Activated CD8-positive, alpha-beta memory T cell treated with anti-CD3 and anti-CD28 coated beads for 1 hour (primary cell): ENCODE measurements at places on chromosomes 2 and 18.

DNA sequence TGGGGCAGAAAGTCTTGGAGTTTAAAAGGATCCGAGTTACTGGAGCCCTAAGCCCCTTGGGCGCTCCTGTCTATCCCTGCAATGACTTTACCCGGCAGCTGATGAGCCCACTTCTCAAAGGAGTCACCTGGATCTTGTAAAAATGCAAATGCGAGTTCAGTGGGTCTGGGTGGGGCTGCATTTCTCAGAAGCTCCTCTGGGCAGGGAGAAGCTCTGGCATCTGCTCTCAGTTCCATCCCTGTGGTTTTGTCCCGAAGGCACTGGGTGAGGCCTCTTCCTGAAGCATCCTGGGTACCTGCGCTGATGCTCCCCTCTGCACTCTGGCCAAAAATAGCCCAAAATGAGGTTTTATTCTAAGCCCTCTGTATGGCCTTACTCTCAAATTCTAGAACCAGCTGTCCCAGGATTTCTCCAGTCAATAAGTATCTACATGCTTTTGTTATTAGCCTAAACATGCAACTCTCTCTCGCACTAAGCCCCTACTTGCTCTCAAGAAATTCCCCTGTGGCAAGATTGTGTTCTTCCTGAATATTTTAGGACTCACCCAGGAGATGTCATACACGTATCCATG is 167.8 kb upstream of the APCDD1 start:
- DNase-seq: no peak

- no peak for DNase-seq
These were observed 128.6 kb downstream of the BIRC6 start for GRCh38 chr2:32485399-32485798.

DNA sequence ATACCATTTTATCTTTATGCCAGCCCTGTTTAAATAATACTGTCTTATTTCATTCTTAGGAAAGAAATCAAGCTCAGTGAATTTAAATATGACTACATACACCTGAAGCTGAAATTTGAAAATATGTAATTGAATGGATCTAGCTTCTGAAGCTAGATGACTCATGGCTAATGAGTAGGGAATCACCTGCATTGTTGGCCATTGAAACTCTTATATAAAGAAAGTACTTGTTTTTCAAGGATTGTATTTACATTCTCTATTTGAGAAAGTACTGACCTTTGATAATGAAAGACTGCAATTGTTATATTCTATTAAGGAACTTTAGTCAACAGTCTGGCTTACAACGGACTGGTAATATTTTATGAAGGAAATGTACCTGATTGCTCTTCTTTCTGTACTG is 346.7 kb upstream of the LRATD1 start:
- no peak for DNase-seq

DNA sequence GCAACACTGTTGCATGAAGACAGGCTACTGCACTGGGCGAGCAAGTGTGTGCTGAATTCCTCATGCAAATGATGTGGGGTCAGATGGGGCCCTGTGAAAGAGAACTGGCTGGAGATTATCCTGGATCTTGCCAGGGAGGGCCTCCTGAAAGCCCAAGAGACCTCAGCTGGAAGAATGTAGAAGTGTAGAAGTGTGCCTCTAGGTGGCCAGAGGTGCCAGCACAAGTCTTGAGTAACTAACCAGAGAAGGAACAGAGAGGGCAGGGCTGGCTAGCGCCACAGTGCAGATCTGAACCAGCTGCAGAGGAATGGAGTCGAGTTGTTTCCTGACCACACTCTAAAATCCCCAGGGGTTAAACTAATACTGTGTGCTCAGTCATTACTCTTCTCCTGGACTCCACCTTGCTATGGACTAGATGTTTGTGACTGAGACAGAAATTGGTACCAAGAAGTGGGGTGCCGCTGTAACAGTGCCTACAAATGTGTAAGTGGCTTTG is 399.3 kb downstream of the LRATD1 start:
- no peak for DNase-seq

- no peak for DNase-seq
These were observed 167.3 kb downstream of the SEPTIN10 start for GRCh38 chr2:109446278-109447131.

DNA sequence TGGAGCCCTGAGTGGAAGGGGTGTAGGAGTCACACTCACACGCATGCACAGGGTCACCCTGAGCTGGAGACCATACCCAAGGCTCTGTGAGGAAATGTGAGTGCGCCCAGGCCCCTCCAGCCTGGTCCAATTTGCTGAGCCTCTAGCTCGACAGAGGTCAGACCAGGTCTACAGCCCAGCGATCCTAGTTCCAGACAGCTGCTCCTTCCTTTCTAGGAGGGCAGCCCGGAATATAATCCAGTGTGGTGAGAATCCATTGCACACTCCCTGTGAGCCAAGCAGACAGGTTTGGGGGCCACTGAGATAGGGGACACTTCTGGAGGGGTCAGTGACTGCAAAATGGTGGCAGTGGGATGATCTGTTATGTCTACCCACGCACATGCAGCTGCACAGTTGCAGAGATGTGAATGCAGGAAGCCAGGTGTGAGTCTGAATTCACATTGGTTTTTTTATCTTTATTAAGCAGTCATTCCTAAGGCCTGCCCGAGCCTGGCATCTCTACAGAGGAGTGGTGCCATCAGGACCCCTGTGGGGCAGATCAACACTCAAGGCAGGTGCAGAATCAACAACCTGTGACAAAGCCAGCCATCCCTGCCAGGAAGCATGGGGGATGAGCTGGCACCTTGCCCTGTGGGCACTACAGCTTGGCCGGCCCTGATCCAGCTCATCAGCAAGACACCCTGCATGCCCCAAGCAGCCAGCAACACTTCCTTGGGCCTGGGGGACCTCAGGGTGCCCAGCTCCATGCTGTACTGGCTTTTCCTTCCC is at the start of gene GPR148:
Gene GPR148 (plus strand): TSS at position 522 of the 768 bp plus-strand sequence. CDS start 82 bp downstream, at position 604.
- DNase-seq: no peak

DNA sequence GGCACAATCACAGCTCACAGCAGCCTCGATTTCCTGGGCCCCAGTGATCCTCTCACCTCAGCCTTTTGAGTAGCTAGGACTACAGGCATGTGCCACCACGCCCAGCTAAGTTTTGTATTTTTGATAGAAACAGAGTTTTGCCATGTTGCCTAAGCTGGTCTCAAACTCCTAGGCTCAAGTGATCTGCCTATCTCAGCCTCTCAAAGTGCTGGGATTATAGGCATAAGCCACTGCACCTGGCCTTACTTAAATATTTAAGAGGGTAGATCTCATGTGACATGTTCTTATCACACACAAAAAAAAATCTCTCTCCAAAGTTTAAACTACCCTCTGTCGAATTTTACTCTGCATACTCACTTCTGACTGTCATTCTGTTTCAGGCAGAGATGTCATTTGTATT is 75.4 kb upstream of the CHRNA1 start:
- no peak for DNase-seq

DNA sequence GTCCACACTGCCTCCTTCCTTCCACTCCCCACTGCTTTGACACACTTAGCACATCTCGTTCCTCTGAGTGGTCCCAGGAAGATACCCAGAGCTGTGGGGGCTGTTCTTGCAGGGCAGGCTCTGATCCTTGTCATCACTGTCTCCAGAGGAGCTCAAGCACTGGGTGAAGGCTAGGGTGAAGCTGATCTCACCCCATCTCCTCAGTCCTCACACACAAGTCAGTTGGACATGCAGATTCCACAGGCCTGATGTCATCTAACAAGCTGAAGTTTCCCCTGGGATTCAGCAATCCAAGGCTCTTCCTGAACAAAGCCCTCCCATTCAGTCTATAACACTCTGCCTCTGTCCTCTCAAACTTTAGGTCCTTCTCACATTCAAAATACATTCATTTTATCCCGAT is 90.6 kb upstream of the RAB6C start:
- DNase-seq: no peak

- DNase-seq: no peak
These were observed 611 bp downstream of the TCF7L1 start for GRCh38 chr2:85133751-85134254.

- DNase-seq: no peak
These were observed 36.4 kb downstream of the CCDC150 start for GRCh38 chr2:196675963-196676362.

GRCh38 chr2:152637251-152637650 is 80.0 kb downstream of the PRPF40A start:
- DNase-seq: no peak

DNA sequence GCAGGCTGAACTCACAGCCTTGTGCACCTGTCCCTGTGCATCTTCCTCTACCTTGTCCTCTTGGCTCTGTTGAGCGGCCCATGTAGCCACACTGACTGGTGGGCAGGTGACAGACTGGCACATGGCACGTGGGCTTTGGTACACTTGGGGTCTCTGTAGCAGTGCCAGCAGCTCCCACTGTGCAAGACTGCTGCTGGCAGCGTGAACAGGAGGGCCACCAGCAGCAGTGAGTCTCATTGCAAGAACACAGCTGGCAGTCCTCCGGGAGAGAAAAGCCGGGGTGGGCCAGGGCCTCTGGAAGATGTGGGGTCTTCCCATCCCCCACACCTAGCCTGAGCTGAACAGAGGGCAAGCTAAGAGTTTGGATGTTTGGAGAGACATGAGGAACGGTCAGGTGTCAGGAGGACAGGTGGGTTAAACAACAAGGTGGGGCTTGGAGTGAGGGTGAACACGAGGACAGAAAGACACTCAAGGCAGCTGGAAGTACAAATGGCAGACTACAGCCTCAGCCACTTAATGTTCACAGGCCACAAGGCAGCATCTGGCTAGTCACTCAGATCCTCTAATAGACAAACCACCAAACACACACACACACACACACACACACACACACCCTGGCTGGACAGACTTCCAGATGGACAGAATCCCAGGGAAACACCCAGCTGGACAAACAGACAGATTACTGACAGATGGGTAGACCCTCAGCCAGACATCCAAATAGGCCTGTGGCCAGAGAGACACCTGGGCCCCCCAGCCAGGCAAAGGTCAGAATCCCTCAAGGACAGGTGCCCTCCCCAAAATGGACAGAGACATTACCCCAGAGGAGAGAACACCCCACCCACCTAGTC is 2.3 kb upstream of the PTPN18 start:
- DNase-seq: no peak

GRCh38 chr2:10447300-10447894 is 730 bp downstream of the ODC1 start:
- DNase-seq: no peak

DNA sequence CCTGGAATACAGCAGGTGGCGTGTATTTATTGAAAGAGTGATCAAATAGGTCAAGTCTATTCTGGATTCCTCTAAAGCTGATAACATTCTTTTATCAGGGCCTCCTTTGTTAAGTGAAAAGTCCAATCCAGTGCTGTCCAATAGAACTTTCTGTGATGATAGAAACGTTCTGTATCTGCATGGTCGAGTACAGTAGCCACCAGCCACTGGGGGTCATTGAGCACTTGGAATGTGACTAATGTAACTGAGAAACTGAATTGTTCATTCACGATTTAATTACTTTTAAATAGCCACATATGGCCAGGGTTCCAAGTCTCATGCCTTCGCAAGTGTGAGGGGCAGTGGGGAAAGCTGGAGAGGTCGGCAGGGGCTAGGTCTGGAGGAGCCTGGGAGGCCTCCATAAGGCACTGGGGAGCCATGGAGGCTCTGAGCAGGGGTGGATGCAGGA is 20.5 kb downstream of the SH2D6 start:
- no peak for DNase-seq

GRCh38 chr2:122236152-122236874 is 480.9 kb downstream of the TSN start:
- DNase-seq: no peak

GRCh38 chr18:4455113-4455811 is at the start of gene DLGAP1:
DLGAP1 (minus strand) TSS chr18:4455307.
- DNase-seq: no peak
